NCI-H1930 (cell line): ENCODE measurements at places on chromosomes 1 and 21.

DNA sequence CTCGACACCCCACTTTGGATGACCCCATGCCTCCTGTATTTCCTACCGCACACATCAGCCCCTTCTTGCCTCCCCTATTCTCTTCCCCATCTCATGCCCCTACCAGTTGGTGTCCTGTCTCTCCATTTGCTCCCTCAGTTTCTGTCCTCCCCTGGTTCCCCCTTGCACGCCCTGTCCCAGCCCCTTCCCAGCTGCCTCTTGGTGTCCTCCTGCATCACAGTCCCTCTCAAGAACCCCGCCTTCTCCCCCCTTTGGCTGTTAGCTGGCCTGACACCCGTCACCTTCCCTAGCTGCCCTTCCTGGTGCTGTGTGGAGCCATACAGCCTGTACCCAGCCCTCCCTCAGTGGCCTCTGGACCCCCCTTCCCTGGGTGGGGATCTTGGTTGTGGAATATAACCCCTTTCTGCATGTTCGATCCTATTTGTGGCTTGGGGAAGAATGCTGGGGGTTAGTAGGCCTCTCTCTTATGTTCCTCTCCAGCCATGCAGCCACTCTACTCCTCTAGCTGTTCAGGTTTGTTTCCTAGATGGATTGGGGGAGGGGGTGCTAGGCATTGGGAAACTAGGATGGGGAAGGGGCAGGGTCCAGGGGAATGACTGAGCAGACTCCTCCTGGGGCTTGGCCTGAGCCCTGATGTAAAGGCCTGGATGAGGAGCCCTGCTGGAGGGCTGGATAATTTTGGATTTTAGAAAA lies 41.4 kb upstream of the NFASC start:
- no peak for DNase-seq

GRCh38 chr1:14811573-14811972 lies 213.1 kb downstream of the KAZN start:
- no peak for DNase-seq

DNA sequence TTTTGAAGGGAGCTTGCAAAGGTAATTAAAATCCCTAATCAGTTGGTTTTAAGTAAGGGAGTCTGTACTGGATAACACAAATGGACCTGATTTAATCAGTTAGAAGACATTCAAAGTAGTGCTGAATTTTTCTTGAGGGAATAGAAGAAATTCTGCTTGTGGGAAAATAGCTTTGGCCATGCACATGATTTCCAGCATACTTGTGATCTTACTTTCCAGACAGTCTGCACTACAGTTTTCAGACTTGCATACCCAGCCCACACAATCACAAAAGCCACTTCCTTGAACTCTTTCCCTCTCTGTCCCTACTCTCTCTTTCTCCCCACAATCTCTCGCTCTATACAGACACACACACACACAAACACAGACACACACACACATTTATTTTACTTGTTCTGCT lies 852.1 kb downstream of the PLA2G4A start:
- no peak for DNase-seq

GRCh38 chr1:239858057-239858456 lies 233.6 kb upstream of the FMN2 start:
- DNase-seq = no peak

DNA sequence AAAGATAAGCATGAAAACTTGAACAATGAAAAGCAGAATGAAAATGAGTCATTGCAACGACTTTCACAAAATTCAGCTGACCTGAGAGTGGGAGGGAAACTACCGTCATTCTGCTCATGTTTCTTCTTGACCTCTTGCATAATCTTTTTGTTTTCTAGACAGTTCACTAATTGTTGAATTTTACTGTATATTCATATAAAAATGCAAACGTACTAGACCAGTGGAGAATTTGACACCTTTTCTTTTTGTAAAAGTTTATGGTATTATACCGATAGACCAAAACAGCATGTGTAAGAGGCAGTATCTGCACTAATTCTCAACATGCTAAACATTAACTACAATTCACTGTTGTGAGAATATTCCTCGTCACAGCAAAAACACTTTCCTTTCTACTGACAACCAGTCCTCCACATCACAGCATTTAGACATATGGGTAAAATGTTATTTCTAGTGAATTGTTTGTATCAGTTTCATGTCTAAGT lies 137.8 kb downstream of the GREM2 start:
- no peak for DNase-seq

DNA sequence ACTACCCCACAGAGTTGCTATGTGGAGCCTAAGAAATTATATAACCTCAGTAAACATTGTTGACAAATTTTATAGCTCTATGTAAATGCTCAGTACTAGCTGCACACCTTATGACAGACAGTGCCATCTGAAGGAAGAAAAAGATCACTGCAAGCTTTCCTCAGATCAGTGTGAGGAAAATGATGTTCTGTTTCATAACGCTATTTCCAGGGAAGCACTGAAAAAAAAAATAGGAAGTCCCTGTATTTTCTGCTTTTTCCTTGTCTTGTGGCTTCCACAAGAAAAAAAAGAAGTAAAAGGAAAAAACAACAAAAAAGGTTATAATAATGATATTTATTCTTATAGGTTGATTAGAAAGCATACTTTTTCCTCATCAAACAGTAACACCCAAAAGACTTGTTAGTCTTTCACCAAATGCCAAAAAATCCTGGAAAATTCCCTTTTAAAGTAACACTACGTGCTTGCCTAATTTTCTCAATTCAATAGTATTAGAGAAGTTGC lies 23.2 kb downstream of the LYST start:
- no peak for DNase-seq

- no peak for DNase-seq
These were observed 20.8 kb upstream of the MPC2 start for GRCh38 chr1:167957710-167958109.
